ENCODE measurements at places on chromosomes 4 and X. TPM values are rescaled to one million over a fixed set of nuclear protein-coding genes. Genes with fewer than 3 reads are reported as not detected.

TCEANC gene
- 1.3 TPM for total RNA-seq

HPSE gene
- 30.7 TPM for total RNA-seq

HS6ST2 gene
- 0.07 TPM for total RNA-seq

GRIA3 gene
- not detected for total RNA-seq

SLC49A3 gene
- 1.1 TPM for total RNA-seq

IL13RA2 gene
- 0.32 TPM for total RNA-seq

LRP2BP gene
- 0.39 TPM for total RNA-seq

CENPVL3 gene
- not detected for total RNA-seq

GPM6B gene
- total RNA-seq = 1.1 TPM

ATG4A gene
- 53.2 TPM for total RNA-seq

RNF175 gene
- total RNA-seq = not detected

TMPRSS11B gene
- total RNA-seq = not detected

SPANXN4 gene
- total RNA-seq = not detected

RBM47 gene
- total RNA-seq = 0.20 TPM

APELA gene
- total RNA-seq = not detected

L1CAM gene
- 0.11 TPM for total RNA-seq

GPR82 gene
- total RNA-seq = not detected

PTTG2 gene
- total RNA-seq = not detected

CXCL8 gene
- 311 TPM for total RNA-seq

GAGE12F gene
- not detected for total RNA-seq

ADD1 gene
- 205 TPM for total RNA-seq

IGSF1 gene
- total RNA-seq = not detected

BCLAF3 gene
- 3.2 TPM for total RNA-seq

UGT2B11 gene
- not detected for total RNA-seq

WWC2 gene
- total RNA-seq = 35.0 TPM

FAM184B gene
- not detected for total RNA-seq

SMAD1 gene
- total RNA-seq = 50.6 TPM

PRR27 gene
- not detected for total RNA-seq

FGFR3 gene
- 0.79 TPM for total RNA-seq

GPC4 gene
- not detected for total RNA-seq

NOX1 gene
- total RNA-seq = not detected

XAGE2 gene
- not detected for total RNA-seq

GK gene
- total RNA-seq = 4.3 TPM

NUDT9 gene
- total RNA-seq = 25.5 TPM

COL4A6 gene
- 1.5 TPM for total RNA-seq

GPR119 gene
- total RNA-seq = not detected

UGT2B10 gene
- total RNA-seq = not detected

GAB3 gene
- 6.0 TPM for total RNA-seq

GUCY1A1 gene
- not detected for total RNA-seq

ZNF275 gene
- total RNA-seq = 5.9 TPM

FGFRL1 gene
- total RNA-seq = 16.4 TPM

TRIM60 gene
- not detected for total RNA-seq

ATP11C gene
- total RNA-seq = 72.7 TPM

GAGE12J gene
- not detected for total RNA-seq

GAB1 gene
- 16.5 TPM for total RNA-seq

AFF1 gene
- total RNA-seq = 34.0 TPM

PHOX2B gene
- not detected for total RNA-seq

F8A2 gene
- total RNA-seq = not detected

KIF4A gene
- 13.9 TPM for total RNA-seq

MORC4 gene
- total RNA-seq = 21.2 TPM

CT45A3 gene
- not detected for total RNA-seq

SPANXN3 gene
- not detected for total RNA-seq

Data from pulmonary artery endothelial cell (primary cell).